ENCODE measurements at places on chromosomes 5 and 9.

GRCh38 chr5:15012061-15012460 is 140.5 kb upstream of the ANKH start:
- no peak for DNase-seq

- DNase-seq, result no peak
These were observed 15.8 kb upstream of the KIF4B start for GRCh38 chr5:154997746-154998145.

DNA sequence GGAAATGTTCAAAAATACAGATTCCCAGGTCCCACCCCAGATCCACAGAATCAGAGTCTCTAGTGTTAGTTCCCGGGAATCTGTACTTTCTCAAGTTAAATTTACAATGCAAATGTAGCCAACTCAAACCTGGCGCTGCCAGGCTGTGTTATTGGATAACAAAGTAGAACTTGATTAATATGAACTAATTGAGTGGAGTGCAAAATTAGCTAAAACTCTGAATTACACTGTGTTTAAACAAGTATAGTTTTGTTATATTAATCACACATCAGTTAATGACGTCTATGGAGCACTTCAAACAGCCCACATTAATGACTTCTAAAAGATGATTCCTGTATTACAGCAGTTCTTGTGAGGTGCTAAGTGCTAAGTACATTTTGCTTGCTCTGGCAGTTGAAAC is 32.4 kb upstream of the CYFIP2 start:
- no peak for DNase-seq

DNA sequence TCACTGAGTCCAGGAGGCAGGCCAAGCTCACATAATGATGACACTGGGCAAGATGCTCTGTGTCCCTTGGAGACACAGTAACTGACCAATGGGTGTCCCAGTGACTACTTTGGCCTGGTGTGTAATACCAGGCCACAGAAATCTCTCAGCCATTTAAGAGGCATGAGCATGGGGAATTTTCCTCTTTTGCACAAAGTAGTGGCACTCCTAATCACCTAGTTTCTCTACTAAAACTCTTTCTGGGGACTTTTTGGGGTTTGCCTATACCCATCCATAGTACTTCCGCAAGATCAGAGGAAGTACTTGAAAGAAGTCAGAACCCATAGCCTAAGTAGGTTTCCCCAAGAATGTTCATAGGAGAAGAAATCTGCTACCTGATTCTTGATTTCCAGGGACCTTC is 161.9 kb downstream of the ARSB start:
- no peak for DNase-seq

GRCh38 chr9:127181315-127181580 is 58.8 kb upstream of the ANGPTL2 start:
- no peak for DNase-seq

DNA sequence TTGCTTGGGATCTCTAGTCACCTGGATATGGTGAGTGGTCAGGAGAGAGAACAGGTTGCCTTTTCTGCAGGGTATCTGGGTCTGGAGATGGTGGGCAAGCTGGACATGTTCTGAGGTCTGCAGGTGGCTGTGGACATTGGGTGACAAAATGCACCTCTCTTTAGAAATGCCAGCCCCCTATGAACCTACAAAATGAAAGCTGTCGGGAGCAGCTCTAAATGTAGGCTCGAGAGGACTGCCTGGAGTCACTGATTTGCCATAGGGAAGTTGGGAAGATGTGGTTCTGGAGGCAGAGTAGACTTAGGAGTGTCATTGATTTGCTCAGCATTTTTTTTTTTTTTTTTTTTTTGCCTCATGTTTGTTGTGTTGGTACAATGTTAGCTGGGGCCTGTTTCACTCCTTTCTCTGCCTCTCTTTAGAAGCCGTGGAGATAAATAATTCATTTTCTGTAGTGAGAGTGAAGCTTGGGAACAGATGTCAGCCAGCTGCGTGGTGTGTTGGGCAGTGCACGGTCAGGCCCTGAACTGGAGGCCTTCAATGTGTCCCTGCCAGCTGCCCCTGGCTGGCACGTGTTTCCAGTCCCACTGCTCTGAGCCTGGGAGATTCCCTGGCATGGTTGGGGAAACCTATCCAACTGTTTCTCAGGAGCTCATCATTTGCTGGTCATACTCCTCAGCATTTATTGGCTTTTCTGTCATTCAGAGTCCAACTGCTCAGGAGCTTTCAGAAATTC is 5.4 kb downstream of the RGS3 start:
- DNase-seq, result no peak

- no peak for DNase-seq
These were observed 7.3 kb downstream of the CRHBP start for GRCh38 chr5:76960004-76960625.

DNA sequence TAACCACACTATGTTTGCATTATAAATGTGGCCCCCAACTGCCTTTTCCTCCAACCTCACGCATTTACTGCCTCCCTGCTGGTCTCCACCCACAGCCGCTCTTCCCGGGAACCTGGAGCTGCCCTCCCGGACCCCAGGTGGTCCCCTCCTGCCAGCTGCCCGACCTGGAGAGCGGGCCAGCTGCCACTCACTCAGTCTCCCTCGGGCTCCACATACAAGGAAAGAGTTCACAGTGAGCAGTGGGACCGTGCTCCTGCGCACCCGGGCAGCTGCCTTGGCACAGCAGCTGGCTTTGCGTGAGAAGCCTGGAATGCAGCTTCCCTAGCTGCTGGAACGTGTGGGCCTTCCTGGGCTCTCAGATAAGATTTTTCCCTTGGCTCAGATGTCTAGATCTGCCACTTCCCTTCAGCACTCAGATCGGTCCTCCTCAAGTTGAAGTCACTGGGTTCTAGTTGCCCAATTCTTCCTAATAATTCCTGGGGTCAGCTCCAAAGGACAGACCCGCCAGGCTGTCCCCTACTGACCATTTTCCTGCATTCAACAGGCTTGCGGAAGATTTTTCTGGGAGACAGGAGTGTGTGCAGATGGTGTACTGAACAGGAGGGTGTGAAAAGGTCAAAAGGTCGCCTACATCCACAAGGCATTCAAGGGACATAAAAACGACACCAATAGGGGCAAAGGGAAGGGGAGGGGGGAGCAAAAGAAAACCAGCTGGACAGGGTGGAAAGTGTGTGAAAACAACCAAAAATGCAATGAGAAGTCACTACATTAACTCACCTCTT is 69.1 kb downstream of the MYO10 start:
- no peak for DNase-seq

DNA sequence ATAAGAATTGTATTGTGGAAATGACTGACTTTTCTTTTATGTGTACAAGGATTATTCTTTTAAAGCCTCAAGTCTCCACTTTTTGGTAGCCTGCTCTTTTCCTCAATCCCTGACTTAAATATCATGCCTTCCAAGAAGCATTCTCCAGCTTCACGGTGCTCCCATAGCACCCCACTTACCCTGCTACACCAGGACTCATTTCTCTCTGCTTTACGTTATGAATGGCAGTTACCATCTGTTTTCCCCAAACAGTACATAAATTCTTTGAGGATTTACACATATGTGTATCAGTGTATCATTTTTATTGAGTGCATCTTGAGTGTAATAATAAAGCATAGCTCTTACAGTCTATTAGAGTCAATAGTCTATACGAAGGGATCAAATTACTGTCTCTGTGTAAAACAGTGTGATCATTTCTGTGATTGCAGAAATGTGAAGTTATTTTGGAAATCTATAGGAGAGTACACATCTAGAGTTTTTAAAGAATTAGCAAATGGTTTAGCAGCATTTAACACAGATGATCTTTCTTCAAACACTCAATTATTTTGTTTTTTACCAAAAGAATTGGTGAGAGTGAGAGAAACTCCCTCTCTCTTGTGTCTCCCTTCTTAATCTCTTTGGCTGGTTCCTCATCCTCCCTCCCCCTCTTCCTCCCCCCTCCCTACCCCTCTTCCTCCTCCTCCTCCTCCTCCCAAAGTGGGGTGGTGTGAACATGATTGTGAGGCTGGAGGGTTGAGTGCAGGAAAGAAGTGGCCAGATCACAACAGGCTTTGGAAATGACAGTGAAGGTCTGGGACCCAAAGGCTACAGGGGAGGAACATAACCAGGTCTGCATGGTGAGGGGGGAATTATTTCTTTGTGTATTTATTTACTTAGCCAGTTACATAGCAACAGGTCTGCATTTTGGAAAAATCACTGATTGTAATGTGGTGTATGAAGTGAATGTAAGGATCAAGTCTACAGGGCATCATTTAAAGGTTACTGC is 27.6 kb upstream of the ECM2 start:
- no peak for DNase-seq

- no peak for DNase-seq
These were observed 30.4 kb upstream of the LRRTM2 start for GRCh38 chr5:138905541-138905940.

- no peak for DNase-seq
These were observed 54.2 kb downstream of the MAPKAP1 start for GRCh38 chr9:125652759-125653158.

GRCh38 chr9:108475813-108476212 is 380.0 kb downstream of the ACTL7B start:
- DNase-seq, result no peak

DNA sequence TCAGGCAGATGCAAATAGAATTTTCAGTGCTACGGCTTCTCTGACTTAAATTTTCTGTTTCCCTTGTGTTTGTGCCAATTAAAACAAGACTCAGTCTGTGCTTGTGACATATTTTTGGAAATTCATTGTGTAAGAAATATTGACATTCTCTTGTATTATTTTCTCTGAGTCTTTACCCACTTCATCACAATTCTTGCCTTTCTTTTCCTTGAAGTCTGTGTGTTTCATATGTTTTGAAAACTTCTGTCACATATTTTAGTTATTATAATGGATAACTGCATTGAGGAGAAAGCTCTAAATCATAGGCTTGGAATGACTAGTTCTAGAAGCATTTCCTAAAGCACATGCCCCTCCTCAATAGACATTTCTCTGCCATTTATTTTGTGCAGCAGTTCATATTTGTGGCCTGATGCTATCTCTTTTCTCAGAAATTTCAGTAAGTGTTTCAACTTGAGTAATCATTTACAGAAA is 206.6 kb downstream of the PALM2AKAP2 start:
- no peak for DNase-seq

- DNase-seq, result no peak
These were observed 252.9 kb downstream of the MLLT3 start for GRCh38 chr9:20369391-20369790.

- DNase-seq, result no peak
These were observed 69.2 kb upstream of the PLPP6 start for GRCh38 chr9:4592886-4593285.

DNA sequence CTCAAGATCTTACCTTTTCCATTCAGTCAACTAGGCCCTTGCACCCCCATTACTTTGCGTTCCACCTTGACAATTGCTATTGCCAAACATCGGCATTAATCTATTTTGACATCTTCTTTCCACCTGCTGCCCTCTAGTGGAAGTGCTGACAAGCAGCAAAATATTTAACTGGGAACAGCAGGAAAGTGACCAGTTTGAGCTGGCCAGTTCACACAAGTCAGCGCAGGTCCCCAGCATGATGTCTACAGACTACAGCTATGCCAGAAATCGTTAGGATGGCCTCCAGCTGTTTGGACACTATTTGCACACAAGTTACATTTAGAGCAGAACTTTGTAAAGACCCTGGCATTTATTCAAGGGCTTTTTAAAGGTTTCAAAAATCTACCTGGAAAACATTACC is 160.1 kb downstream of the GHR start:
- DNase-seq, result no peak

GRCh38 chr5:143601917-143602333 is 198.4 kb upstream of the NR3C1 start:
- DNase-seq, result no peak

DNA sequence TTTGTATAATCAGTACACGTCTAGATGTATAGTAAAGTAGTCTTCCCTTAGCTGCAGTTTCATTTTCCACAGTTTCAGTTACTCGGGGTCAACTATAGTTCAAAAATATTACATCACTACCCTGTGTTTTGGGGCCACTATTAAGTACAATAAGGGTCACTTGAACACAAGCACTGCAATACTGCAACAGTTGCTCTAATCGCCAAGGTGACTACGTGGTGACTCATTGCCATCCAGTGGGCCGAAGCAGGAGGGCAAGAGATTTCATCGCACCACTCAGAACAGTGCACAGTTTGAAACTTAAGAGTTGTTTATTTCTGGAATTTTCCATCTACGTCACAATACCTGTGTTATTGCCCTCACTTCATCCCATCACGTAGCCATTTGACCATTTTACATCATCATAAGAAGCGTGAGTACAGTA is at the start of gene ARL14EPL:
ARL14EPL (plus strand) TSS at position 379 of the 424 bp plus-strand sequence. CDS start 18,994 bp downstream, outside the sequence.
- no peak for DNase-seq

- no peak for DNase-seq
These were observed 292.1 kb upstream of the ELAVL2 start for GRCh38 chr9:24118190-24118589.

DNA sequence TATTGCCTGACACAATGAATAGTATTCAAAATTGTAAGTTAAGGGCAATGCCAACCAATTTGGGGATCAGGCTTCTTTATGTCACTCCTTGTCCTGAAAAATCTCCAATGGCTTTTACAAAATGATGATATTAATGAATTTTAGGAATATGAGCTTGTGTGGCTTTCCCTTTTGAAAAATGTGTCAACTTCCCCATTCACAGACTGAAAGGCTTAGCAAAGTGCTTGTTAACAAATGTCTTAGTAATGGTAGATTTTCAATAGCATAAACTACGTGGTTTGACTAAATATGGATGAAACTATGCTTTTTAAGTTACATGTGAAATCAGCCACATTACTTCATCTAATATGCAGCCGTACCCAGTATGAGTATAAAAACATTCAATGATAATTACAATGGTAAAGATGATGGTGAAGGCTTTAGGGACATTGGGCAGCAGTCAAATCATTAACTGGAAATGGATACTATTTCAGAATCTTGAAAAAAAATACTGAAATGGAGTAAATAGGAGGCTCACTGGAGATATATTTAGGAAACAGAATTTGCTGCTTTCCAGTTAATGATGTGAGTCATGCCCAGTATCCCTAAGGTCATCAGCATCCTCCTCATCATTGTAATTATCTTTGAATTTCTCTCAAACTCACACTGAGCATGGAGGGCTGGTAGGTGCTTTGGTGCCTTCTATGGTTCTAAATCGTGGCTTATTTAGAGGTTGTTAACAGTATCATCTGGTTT is 113.3 kb upstream of the ZNF608 start:
- no peak for DNase-seq

DNA sequence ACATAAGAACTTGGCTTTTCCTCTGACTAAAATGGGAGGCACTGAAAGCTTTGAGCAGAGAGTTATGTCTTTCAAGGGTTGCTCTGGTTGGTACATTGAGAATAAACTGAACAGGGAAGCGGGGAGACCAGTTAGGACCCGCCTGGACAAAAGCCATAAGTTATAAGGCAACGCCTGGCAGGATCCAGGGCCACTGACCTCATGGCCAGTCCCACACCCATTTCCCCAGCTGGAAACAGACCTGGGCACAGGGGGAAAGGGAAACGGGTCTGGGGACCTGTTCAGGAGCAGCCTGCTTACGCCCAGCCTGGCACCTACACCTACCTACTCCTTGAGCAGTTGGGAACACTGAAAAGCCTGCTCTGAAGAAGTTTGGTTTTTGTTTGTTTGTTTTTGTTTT is 1.3 kb downstream of the SPINK4 start:
- DNase-seq, result no peak

DNA sequence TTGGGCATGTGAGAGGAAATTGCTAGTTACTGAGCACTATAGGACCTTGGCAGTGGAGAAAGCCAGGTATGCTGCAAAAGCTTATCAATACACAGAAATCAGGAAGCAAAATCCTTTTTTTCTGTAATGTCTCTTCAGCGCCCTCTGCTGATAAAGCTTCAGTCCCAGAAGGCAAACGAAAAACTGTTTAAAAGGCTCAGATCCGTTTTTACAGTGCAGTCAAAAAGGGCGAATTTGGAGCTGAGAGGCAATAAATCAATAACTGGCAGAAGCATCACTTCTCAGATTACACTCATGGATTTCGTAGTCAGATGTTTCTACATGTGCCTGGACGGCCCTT is 1.1 kb upstream of the MAN2A1 start:
- no peak for DNase-seq
